ENCODE measurements at places on chromosomes 11 and 22. TPM values are rescaled to one million over a fixed set of nuclear protein-coding genes. Genes with fewer than 3 reads are reported as not detected.

- DNase-seq, result no peak
- H3K4me1 ChIP-seq, result no peaks in the 10 kb centered on the region
- H3K36me3 ChIP-seq, result no peaks in the 10 kb centered on the region
- H3K27ac ChIP-seq, result no peak overlapping the region
- no peaks in the 10 kb centered on the region for H3K27me3 ChIP-seq
These were observed 552.8 kb upstream of the CCDC179 start for GRCh38 chr11:23413057-23413456.

- no peak for DNase-seq
- no peaks in the 10 kb centered on the region for H3K4me1 ChIP-seq
- H3K4me3 ChIP-seq, result no peak overlapping the region
- H3K27me3 ChIP-seq, result peaks cover 25% of the 10 kb centered on the region
These were observed 869.7 kb downstream of the BRD1 start for GRCh38 chr22:48957987-48958321.

The OLFML1 gene
- not detected for total RNA-seq

The SCN2B gene
- total RNA-seq, result not detected

Data from CD4-positive, alpha-beta T cell (primary cell).